Upper lobe of left lung (tissue), 6 donors: ENCODE measurements at places on chromosomes 6 and 20.
A peak's percentile ranks its signal among the peaks of the same experiment; 100 is the strongest.

DNA sequence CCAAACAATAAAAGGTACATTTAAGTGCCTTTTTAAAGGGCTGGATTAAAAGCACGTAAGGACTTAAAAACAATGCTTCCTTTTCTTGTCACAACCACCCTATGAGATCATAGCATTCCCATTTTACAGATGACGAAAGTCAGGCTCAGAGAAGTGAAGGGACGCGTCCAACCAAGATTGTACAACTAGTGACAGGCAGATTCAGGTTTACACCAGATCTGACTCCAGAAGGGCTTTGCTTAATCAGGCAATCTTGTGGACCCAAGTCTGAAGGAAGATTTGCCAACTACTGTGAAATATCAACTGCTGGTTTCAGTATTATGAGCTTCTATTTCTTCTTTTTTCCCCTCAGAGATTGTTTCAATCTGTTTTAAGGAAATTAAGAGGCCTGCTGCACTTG is 877 bp downstream of the ENPP4 start:
- no peak for DNase-seq

GRCh38 chr20:51326201-51326819 is 216.2 kb downstream of the NFATC2 start:
- DNase-seq = peak; percentile 32

DNA sequence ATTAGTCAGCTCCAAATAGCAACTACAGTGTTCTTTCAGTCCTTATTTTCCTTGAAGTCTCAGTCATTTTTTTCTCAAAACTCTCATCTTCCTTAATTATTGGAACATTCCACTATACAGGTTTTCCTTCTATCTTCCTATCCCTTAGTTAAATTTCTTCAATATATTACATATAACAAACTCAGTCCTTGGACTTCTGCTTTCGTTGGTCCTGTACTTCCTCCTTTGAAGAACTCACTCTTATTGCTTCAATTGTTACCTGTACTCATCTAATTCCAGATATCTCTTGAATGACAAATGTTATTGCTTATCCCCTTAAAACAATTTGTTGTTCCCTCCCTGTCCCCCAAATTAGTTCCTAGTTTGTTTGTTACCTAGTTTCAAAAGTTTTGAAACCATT is 67.7 kb upstream of the NOTCH4 start:
- no peak for DNase-seq

DNA sequence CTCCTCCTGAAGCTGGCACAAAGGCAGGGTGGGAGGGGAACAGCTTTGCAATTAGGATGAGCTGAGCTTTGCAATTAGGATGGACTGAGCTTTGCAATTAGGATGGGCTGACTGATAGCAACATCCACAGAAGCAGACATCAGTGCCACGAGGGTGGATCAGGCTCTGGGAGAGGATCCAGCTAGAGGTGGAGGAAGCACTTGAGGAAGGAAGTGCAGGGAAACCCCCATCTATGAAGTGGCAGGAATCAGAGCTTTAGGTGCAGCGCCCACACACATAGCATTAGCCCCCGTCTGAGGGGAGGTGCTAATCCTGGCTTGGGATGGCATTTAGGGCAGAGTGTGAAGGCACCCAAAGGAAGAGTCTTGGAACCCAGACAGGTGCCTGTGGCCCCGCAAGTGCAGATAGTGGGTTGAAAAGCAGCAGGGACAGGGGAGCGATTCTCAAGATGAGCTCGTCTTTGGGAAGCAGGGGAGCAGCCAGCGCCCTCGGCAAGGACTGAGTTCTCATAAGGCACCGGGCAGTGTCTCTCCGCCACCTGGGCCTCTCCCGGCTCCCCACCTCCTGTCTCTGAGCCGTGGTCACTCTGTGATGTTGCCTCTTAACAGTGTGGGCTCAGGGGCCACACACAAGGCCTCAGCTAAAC is 12.0 kb upstream of the THBS2 start:
- DNase-seq = no peak

GRCh38 chr6:154238831-154239230 is 117.8 kb downstream of the IPCEF1 start:
- no peak for DNase-seq

- DNase-seq = peak; percentile 24
Observed at GRCh38 chr6:81962198-81962597, 209.7 kb upstream of the TENT5A start.

DNA sequence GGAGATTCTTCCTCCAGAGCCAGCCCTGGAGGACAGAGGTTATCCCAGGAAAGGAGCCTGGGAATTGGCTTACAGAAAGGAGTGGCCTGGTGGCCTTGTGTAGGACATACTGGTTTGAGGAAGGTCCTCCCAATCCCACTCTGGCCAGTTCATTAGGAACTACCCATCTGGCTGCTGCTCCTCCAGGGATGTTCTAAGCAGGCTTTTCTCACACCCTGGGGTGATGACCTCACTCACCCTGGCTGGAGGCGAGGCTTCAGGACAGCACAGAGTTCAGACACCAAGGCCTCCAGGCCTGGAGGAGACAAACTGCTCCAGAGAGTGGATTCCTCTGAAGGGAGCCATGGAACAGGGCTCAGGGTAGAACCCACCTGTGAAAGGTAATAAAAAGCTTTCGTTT is 8.9 kb downstream of the GNMT start:
- no peak for DNase-seq

DNA sequence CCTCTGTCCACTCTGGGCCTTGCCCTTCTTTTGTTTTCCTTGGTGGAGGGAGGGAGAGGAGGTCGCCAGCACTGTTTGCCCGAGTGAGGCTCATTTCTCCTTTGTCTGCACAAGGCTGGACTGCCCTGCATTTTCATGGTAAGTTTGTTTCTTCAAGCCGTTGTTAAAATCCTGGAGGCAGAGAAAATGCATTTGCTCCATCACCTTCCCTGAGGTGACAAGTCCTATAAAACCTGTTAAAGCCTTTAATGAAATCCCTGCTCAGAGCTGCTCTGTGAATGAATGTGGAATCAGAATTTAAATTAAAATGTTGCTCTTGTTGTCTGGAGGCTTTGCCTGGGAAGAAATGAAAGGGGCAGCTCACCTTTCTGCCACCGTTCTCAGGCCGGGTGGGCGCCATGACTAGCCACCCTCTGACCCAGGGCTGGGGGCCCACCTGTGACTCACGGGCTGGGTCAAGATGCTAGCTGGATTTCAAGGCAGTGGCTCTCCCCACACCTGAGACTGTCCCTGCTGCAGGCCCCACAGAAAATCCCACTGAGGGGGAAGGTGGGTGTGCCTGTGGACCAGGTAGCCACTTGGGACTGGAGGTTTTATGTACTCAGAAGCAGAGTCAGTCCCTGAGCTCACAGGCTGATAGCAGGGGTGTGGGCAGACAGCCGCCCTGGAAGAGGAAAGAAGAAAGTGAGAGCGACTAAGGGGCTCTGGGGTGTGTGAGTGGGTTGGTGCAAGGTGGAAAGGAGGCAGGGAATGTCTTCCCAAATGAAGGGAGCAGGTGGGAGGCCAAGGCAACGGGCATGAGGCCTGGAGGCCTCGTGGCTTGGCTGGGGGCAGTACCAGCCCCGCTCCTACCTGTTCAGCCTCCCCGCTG is 24.0 kb upstream of the MYT1 start:
- DNase-seq = peak; percentile 6
